ENCODE measurements at places on chromosomes 1 and 21.

GRCh38 chr1:3022976-3023375 lies 1.7 kb downstream of the ACTRT2 start:
- DNase-seq = no peak

DNA sequence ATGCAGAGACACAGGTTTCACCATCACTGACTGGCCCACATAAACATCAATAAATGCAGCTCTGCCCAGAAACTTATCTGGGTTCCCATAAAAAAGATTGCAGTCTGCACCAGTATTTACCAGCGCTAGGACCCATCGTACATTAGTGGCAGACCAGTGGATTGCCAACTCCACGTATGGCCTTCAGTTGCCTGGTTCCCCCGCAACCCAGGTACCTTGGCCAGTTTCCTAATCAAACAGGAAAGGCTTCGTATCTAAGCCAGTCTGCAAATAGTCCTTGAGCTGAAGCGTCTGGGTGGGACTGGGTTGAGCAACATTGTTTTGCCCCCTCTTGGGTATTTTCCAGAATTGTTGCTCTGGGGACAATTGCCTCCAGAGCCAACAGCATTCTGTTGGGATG lies 1639.3 kb downstream of the MRPL39 start:
- DNase-seq = no peak

DNA sequence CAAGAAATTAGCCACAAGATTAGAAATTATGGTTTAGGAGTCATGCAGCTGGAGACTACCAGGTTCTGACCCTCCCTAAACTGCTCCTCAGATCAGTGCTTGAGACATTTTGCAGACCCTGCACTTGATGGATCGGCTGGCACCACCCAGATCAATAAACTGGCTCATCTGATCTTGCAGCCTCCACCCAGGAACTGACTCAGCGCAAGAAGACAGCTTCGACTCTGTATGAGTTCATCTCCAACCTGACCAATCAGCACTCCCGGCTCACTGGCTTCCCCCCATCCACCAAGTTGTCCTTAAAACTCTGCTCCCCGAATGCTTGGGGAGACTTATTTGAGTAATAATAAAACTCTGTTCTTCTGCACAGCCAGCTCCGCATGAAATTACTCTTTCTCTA lies 40.0 kb downstream of the L1TD1 start:
- no peak for DNase-seq

DNA sequence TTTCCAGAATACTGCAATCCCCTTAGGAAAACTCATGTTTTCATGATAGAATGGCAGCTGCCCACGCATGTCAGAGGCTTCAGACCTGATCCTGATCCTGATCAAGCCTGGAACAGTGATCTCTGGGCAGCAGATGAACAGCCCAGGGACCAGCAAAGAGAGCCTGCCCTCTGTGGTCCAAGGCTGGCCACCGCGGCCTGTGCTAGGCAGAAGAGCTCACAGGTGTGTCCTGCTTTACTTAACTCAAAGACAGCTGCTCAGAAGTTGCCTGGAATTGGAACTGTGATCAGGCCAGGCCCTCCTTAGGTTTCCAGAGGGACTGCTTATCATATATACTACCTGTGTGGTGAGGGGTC lies 21.2 kb upstream of the BCAR3 start:
- DNase-seq = no peak

DNA sequence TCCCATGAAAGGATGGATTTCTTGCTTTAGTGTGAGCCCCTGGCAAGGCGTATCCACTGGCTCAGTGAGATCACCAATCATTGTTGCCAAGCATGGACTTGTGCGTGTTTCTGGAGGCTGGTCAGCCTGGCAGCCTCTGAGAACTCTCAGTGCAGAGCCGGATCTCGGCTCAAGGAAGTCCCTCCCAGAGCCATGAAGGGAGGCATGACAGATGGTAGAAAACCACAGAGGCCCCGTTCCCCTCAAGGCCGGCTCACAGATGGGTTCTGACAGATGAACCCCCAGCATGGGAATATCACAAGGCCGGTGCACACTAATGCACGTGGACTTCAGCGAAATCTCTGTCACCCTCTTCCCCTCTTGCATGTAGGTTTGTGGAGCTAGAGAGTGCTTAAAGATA lies 290.5 kb downstream of the AJAP1 start:
- no peak for DNase-seq

DNA sequence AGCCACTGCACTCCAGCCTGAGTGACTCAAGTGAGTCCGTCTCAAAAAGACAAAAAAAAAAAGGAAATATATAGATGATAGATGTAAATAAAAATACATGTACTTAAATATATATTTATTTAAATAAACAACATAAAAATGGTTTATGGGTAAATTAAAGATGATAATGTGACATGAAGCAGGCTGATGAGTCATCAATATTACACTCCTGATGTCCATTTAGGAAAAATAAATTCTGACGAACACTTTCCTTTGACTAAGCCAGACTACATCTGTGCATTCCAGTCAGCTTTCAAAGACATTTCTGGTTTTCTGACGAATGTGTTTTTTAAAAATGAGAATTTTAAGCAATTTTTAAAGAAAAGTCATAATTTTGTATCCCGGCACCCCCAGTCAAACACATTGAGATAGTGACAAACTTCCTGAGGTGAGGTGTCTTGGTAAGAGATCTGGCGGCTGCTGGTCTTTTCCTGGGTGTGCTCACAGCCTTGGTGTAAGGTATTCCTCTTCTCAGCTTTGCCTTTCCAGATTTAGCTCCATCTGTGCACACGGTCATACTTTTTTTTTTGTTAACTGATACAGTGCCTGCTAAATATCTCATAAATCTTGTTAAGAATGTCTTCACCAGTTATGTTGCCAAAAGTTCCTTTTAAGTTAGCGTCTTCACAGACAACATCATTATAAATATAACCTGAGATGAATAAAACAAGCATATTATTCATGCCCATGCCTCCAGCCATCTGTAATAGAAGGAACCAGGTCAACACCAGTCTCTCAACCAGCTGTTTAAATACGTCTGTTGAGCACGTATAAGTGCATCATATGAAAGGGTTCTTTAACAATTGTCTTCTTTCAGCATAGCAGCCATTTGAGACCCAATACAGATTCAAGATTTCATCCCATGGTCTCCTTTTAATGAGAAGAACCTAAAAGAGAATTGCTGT lies 214.5 kb upstream of the PLD5 start:
- no peak for DNase-seq

DNA sequence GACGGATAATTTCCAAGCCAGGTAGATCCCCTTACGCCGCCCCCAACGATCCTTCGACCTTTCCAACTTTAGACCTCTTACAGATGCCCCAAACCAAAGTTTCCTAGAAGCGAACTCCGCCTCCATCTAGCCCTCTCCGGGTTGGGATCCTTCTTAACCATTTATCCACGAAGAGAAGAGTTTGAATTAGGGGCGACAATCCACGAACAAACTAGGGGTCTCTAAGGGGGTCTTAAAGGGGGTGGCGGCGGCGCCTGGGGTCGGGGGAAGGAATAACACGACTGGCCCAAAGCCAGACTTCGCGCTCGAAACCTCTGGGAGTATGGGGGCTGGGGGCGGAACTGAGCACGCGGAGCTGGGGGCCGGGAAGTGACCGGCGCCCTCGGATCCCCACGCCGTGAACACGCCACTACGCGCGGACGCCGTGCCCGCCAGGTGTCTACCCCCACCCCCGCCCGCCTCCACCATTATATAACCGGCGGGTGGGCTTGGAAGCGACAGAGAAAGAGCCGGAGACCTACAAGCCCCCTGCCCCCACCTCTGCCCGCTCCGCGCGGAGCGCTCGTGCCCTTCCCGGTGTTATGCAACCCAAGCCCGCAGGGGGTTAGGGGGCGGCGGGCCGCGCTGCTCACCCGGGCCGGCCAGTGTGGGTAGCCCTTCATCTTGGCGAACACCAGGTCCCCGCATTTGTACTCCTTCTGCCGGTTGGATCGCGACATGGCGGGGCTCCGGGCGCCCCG lies 594 bp downstream of the HDGF start:
- DNase-seq = no peak

GRCh38 chr21:42317341-42317741 lies 2.1 kb upstream of the TFF3 start:
- no peak for DNase-seq

- no peak for DNase-seq
Measured at GRCh38 chr1:156033011-156033410, 12.3 kb upstream of the SSR2 start.

GRCh38 chr1:197453376-197454058 lies 185.5 kb downstream of the CRB1 start:
- no peak for DNase-seq

- DNase-seq = no peak
Measured at GRCh38 chr1:37338658-37339057, 135.7 kb upstream of the ZC3H12A start.

GRCh38 chr1:175512637-175513412 lies 230.6 kb downstream of the TNR start:
- DNase-seq = no peak

- DNase-seq = no peak
Measured at GRCh38 chr1:33577663-33578062, 105.2 kb downstream of the ZSCAN20 start.

- no peak for DNase-seq
Measured at GRCh38 chr1:240056350-240056749, 35.3 kb upstream of the FMN2 start.

- no peak for DNase-seq
Measured at GRCh38 chr1:22031214-22031962, 21.1 kb upstream of the CDC42 start.

DNA sequence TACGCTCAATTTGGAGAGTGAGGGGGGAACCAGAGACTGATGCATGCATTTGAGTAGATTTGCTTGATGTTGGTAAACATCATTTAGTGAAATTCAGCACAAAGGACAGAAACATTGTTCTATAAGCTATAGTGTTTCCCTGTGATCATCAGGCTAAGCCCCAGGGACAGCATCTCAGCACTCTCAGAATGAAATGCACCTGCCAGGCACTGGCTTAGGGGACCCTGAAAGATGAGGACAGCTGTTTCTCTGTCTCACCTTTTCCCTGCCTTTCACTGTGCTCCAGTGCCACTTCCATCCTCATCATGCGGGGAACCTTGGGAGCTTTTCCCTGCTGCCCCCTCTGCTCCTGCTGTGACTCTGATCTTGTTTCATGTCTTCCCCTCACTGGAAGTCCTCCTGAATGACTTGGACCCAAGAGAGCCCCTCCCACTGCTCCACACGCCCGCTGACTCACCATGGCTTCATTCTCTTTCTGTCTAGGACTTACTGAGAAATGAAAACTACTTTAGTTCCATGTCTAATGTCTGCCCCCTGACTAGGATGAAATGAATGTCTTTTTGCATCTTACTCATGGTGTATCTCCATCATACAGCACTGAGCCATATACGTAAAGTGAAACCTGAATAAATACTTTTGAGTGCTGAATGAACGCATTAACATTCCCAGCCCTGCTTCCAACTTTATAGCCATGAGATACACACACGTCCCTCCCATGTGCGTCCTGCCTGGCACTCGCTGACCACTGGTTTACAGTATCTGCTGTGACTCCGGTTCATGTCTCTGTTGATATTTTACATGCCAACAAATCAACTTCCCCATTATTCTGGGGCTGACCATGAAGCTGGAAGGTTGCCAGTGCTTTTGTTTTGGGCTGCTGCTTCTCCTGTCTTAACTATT lies 182.0 kb downstream of the PCP4 start:
- DNase-seq = no peak

- DNase-seq = no peak
Measured at GRCh38 chr21:19440792-19441655, 1037.4 kb upstream of the TMPRSS15 start.

GRCh38 chr1:2554621-2555387 lies 1.4 kb upstream of the TNFRSF14 start:
- DNase-seq = no peak

GRCh38 chr1:117370071-117370470 lies 2.8 kb downstream of the MAN1A2 start:
- no peak for DNase-seq

GRCh38 chr1:205211839-205212536 lies 486 bp upstream of the DSTYK start:
- no peak for DNase-seq

DNA sequence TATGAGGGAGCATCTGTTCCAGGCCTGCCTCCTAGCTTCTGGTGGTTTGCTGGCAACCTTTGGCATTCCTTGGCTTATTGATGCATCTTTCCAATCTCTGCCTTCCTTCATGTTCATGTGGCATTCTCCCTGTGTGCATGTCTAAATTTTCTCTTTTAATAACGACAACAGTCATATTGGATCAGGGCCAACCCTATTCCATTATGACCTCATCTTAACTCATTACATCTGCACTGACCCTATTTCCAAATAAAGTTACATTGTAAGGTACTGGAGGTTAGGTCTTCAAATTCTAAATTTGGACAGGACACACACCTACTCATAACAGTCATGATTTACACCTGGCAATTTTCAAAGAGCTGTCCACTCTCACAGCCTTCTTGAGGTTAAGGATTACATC lies 117.2 kb upstream of the FGGY start:
- DNase-seq = no peak

DNA sequence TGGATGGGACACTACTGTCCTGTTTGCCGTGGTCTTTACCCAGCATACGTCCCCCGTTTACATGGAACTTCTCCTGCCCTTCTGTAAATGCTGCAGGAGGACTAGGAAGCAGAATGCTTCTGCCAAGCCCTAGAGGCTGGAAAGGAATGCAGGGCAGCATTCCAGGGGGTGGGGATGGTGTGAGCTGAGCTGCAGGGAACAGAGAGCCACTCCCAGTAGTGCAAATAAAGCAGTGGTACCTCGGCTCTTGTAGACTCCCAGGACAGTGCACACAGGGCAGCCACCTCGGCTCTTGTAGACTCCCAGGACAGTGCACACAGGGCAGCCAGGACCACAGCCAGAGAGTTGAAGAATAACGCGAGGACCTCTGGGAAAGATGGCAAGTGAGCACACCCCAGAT lies 35.4 kb downstream of the PTPRU start:
- peak; percentile 65 for DNase-seq

DNA sequence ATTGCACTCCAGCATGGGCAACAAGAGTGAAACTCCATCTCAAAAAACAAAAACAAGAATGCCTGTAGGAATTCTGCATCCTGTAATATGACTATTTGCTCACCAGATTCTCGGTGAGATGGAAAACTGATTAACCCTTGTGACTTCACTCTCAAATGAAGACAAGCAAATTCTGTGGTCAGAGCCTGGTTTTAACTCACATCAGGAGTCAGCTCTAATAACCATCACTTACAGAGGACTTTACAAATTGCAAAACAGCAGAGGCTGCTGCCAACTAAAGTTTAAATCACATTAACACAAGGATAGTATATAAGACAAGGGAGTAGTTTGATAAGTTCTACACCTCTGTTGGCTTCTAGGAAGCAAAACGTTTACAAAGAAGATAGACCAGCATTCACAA lies 35.7 kb upstream of the FAM163A start:
- DNase-seq = no peak

DNA sequence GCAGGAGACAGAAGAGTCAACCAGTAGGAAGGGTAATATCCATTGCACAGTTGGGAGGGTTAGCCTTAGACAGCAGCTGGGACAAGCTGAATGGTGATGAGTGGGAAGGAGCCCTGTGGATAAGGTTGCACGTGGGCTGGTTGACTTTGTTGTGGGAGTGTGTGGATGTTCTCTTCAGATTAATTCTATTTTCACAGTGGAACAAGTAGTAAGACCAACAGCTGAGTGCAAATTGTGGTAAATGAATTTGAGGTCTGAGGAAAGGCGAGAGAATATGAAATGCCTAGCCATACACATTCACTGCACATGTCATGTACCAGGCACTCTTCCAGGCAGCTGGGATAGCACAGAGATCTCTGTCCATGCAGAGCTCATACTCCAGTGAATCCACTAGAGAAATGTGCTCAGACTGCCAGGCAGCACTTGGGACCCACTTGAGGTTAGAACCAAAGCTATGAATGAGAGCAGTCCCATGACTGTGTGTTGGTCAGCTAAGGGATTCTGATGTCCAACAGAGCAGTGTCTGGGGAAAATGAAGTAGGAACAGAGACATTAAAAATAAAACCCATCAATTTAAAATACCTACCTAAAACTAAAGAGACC lies 25.2 kb upstream of the VTCN1 start:
- no peak for DNase-seq
